ENCODE measurements at places on chromosomes 1 and 21.

DNA sequence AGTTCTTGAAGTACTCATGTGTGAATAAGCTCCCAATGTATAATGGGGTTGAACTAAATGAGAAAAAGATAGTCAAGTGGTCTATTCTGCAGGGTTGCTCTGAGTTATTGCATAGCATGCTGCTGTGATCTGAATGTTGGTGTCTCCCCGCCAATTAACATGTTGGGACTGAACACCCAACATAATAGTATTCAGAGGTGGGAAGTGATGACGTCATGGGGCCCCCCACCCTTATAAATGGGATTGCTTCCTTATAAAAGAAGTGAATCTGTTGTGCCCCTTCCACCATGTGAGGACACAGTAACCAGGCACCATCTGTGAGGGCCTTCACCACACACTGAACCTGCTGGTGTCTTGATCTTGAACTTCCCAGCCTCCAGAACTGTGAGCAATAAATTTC lies 50.2 kb downstream of the MAB21L3 start:
- DNase-seq: no peak

DNA sequence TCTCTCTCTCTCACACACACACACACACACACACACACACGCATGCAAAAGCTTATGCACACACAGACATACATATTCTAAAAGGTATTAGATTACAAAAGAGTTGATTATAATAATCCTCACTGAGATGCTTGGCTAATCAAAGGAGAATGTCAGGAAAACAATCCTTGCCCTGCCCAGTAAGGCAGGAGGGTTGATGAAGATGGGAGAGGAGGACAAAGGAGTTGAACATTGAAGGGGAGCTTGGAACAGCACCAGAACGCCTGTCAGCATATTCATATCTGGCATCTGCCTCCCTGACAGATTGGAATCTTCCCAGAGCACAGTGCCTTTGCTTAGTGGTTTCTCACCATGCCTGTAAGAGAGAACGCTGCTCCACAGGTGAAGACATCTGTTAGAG lies 68.6 kb upstream of the PALMD start:
- DNase-seq: no peak

DNA sequence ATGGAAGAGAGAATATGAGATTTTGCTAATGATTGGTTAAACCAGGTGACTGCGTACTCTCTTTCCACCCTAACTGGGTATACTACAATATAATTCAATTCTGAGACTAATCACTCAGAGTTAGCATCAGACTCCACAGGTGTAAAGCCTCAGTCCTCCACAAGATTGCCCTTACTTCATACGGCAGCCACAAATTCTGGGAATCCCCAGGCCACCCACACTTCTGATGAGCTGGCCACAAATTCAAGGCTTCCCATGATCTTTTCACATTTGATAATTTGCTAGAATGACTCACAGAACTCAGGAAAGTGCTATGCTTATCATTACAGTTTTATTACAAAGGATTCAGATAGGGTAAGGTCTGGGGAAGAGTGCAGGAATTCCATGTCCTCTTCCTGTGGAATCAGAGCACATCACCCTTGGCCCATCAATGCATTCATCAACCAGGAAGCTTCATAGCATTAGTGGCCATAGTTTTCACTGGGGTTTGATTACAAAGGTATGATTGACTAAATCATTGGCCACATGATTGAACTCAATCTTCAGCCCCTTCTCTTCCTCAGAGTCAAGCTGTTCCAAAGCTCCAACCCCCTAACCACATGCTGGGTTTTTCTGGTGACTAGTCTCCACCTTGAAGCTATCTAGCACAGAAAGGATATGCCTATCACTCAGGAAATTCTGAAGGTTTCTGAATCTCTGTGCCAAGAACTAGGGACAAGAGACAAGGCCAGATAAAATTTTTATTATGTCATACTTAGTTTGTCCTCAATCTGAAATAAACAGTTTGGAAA lies 131.7 kb downstream of the HHIPL2 start:
- no peak for DNase-seq

DNA sequence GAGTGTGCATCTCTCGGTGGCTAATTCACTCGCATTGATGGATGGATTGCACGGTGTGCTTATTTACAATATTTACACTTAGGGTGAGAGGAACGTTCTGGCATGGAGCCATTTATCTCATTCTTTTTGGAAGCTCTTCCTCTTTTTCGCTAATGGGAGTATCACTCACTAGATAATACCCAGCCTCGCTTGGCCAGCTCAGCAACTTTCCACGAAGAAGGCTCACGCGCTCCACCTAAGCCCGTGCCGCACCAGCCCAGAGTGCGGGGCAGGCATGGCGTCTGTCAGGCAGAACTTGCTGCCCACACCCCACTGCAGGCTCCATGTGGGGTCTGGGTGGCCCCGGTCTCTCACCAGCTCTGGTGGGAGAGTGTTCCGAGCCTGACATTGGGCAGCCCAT lies 484.9 kb downstream of the NPHP4 start:
- DNase-seq: no peak

GRCh38 chr1:241417258-241417657 lies 60.3 kb upstream of the RGS7 start:
- no peak for DNase-seq

GRCh38 chr21:34834290-34834689 lies 165.5 kb downstream of the CLIC6 start:
- no peak for DNase-seq

GRCh38 chr1:40266786-40267535 lies 8.9 kb downstream of the ZMPSTE24 start:
- no peak for DNase-seq

DNA sequence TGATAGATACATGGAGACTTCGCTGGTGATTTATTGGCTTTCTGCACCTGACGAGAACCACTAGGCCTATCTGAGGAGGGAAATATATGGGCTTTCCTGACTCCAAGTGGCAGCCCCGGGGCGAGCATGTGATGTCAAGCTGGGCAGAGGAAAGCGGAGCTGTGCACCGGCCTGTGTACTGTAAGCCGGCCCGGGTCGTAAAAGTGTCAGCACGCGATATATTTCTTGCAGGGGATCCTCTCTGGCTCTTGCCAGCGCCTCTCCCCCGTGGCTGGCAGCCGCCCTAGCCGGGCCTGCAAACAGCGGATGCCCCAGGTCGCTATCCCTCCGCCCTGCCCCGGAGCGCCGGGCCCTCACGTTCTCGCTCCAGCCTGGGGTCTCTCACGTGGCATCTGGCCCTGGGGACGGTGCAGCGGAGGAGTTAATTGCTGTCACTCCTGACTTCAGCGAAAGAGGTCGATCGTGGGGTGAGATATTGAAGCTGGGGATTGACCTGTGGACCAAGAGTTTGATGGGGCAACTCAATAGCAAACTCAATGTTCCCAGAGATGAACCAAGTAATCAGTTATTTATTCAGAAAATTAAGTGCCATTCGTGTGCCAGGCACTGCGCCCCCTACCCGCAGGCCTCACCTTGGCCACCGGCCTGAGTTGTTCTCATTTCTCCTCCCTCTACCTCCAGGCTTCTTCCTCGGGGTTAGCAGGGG lies 41.0 kb upstream of the HAO2 start:
- no peak for DNase-seq

- DNase-seq: no peak
Measured at GRCh38 chr1:243440406-243440805, 184.6 kb downstream of the SDCCAG8 start.

DNA sequence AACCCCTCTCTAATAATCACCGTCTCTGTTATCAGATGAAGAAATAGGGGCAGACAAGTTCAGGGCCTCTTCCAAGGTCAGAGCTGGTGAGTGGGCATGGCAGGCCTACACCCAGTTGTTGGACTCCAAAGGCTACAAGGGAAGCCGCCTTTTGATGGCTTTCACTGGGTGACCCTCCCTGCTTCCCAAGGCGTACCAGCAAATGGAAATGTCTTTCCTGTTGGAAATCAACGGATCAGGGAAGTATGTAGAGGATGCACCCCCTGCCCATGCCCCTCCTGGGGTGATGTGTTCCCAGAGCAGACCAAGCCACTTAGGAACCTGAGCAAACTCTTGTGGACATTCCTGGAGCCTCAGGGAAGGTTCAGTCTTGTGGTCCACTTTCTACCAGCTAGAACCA lies 47.4 kb downstream of the LGR6 start:
- DNase-seq: no peak

DNA sequence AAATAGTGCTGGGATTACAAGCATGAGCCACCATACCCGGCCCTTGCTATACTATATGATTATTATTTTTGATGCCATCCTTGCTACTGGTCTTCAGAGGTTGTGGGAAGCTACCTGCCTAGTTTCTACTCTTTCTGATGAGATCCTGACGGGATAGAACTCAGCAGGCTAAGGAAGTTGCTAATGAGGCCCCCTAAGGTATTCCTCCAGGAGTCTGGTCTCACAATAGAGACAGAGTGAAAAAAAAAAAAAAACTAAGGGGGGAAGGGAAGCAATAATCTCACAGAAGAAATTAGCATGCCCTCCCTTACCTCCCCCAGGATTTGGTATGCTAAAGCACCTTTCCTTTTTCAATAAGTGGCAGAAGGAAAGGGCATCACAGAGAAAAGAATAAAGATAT lies 17.6 kb downstream of the INTS3 start:
- DNase-seq: no peak

- no peak for DNase-seq
Measured at GRCh38 chr21:45504516-45505415, 37.5 kb downstream of the SLC19A1 start.

GRCh38 chr1:220076861-220077762 lies 12.5 kb downstream of the BPNT1 start:
- DNase-seq: no peak

- no peak for DNase-seq
Measured at GRCh38 chr1:87510540-87510939, 181.9 kb downstream of the LMO4 start.

DNA sequence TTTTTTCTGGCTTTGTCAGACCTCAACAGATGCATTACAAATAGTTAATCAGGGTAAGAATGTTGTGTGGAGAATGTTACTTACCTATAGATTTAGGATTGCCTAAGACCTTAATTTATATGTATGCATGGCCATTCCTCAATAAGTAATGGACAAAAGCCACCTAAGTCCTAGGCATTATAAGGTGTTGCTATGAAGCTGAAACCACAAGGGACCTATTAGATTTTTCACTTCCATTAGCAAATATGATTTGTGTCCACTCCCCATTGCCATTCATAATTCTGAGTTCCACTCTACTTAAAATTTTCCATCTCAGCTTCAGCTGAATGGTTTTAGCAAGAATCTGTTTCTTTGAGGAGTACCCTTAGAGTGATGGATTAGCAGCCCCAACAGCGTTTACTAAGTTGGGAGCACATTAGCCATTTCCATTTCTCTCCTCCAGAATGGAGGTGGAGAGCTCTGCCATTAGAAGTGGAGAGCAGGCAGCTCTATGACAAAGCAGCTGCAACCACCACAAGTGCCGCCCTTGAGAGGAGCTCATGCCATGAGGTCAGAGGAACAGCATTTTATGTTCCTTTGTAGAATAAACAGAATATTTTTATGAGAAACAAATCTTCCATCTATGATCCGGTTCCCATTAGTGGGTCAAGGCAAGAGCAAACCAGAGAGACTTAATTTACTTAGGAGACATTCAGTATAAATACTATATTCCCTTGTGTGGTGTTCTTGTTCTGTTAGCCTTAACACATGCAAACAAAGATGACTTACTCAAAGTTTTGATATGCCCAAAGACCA lies 28.9 kb upstream of the C1orf87 start:
- no peak for DNase-seq

DNA sequence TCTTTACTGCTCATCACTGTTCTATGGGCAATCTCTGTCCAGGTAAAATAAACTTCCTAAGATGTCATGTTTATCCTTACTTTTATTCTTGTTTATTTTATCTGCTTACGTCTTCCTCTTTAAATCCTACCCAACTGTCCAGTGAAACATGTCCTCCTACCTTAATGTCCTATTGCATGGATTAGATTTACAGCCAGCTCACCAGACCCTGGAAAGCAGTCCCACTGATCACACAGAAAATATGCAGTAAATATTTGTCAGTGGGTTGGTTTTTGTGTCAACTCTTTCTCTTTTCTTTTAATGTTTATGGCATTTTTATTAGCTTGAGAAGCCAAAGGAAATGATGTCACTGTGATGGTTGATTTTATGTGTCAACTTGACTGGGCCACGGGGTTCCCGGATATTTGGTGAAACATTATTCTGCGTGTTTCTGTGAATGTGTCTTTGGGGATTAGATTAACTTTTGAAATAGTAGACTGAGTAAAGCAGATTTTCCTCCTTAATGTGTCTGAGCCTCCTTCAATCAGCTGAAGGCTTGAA lies 258.3 kb downstream of the SRGAP2C start:
- DNase-seq: no peak

GRCh38 chr1:3383679-3384078 lies 70.8 kb upstream of the ARHGEF16 start:
- no peak for DNase-seq

DNA sequence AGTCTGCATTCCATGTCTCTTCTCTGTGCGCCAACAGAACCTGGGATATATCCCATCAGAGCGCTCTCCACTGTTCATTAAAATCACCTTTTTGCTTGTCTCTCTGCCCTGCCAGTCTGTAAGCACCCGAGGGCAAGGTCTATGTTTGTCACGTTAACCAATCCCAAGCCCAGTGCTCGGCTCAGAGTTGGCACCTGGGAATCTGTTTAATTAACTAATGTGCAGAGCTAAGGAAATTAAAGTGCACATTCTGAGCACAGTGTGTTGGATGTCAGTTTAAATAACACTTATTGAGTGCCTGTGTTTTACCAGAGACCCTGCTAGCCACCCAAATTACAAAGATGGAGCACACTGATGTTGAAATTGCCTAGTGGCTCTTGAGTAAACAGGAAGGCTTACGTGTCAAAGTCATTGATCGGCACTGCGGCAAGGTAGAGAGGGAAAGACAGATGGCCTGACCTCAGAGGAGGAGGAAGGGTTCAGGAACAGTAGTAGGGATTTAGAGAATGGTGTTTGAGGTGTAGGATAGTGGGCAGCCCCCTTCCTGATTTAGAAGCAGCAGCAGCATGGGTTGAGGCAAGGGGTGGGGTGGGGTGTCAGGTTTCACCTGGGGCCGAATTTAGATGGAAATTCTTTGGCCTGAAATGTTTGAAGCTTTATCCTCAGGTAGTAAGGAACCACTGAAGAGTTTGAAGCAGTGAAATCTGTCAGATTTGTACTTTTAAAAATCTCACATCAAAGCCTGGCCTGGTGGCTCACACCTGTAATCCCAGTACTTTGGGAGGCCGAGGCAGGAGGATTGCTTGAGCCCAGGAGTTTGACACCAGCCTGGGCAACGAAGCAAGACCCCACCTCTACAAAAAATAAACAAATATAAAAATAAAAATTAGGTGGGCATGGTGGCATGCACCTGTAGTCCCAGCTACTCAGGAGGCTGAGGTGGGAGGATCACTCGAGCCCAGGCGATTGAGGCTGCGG lies 7.7 kb downstream of the ARMH1 start:
- no peak for DNase-seq

- DNase-seq: no peak
Measured at GRCh38 chr1:116167625-116168276, 56.6 kb downstream of the MAB21L3 start.

- no peak for DNase-seq
Measured at GRCh38 chr1:245166471-245166885, 11.7 kb downstream of the KIF26B start.

Measured in nucleus accumbens (tissue), 56 donors.